ENCODE measurements at places on chromosomes 2 and 18.

DNA sequence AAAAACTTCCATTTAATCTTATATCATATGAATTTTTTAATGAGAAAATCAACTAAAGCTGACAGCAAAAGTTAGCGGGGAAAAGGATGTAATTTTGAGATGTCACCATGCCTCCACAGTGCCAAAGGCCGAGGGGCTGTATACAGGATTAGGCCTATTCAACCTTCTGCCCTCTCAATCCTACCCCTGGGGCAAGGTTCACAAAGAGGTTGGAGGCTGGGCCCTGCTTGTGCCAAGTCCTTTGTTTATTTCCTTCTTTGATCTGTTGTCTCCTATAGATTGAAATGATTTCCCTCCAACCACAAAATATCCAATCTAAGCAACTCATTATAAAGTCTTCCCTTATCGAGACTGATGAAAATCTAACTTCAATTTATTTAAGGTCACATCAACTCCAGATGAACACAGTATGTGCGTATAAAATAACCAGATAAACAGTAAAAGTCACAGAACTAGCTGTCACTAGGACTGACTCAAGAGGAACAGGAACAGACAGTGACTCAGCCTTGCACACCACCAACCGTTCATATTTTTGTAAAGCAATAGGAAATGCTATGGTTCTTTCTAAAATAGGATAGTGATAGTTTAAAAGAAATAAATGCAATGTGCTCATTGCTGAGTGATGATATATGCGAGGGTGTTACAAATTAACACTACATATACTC lies 95.8 kb downstream of the SLC25A12 start:
- no peak for DNase-seq

DNA sequence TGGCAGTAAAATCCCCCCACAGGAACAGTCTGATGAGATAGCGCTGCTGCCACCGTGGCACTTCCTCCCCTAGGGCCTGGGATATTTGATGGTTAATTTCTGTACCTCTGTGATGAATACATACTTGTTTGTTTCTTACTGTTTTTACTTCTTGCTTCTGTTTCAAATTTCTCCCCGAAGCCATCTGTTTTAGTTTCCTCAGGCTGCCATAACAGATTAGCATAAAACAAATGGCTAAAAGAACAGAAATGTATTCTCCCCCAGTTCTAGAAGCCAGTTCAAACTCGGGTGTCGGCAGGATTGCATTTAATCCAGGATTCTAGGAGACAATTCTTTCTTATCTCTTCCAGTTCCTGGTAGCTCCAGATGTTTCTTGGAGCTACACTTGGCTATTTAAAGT lies 435.9 kb downstream of the DSEL start:
- no peak for DNase-seq

GRCh38 chr2:71720596-71721361 lies 267.4 kb downstream of the DYSF start:
- DNase-seq: no peak

DNA sequence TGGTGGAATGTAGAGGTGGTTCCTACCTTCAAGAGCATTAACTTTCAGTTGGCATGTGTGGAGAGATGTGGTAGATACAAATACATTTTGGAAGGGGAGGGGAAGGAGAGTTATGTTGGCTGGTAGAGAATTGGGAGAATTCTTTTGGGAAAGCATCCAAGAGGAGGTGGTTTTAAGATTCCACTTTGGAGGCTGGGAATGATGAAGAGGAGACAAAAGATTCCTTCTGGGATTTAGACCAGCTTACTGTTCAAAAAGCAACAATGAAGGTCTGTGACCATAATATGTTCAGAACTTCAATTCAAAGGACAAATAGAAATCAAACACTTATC lies 120.8 kb upstream of the FOSL2 start:
- DNase-seq: no peak

DNA sequence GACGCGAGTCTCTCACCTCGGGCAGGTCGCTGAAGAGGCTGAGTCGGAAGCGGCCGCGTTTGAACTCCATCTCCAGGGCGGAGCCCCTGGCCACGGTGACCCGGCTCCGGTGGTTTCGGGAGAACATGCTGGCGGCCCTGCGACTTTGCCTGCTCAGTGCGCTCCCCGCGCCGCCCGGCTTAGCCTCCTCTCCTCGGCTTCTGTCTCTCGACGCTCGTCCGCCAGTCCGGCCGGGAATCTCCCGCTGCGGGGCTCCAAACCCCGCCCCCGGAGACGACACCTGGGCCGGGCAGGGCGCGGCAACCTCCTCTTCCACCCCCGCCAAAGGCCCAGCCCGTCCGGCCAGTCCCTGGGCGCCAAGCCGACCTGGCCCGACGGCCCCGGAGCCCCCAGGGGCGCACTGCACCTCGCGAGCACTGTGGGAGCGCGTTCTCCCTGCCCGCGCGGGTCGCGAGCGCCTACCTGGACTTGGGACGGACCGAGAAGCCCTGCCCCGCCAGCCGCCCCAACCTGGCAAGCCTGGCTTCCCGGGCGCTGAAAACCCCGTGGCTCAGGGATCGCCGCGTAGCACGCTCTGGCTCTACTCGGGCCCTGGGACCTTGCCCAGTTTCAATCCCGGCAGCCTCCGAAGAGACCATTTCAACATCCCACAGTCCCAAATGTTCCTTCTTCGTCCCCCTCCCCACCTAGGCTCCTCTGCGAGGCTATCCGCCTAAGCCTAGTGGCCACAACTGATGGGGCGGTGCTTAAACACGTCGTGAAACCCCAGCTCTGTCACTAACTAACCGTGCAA lies at the start of gene RTKN:
Gene RTKN (minus strand): TSS at position 248 of the 793 bp plus-strand sequence. CDS start 121 bp downstream, at position 127.
- no peak for DNase-seq
